ENCODE measurements at places on chromosomes 3 and 15.

DNA sequence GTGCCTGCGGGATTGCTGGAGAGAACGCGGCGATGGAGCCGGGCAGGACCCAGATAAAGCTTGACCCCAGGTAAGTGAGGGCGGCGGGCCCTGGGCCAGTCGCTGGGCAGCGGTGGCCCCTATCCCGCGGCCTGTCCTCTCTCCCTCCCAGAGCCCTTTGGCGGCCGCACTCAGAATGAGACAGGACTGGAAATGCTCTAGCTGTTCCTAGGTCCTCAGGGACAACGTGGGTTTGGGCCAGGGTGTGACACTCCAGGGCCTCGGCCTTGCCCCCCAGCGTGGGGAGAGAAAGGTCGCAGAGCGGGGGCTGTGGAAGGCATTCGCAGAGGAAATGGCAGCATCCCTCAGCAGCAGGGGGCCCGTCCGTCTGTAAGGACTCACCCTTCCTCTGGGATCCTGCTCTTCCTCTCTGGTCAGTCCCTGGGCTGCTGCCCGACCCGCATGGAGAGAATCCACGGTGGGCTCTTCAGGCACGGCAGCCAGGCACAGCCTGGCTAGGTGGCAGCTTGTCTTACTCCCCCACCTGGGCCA is 412 bp downstream of the SLC51A start:
- no peak overlapping the region for H3K27ac ChIP-seq
- 0 out of 2 replicates have a peak, but pooled peaks cover 2% of the 10 kb centered on the region for H3K4me1 ChIP-seq
- no peak for DNase-seq
- no peaks in the 10 kb centered on the region for H3K36me3 ChIP-seq

DNA sequence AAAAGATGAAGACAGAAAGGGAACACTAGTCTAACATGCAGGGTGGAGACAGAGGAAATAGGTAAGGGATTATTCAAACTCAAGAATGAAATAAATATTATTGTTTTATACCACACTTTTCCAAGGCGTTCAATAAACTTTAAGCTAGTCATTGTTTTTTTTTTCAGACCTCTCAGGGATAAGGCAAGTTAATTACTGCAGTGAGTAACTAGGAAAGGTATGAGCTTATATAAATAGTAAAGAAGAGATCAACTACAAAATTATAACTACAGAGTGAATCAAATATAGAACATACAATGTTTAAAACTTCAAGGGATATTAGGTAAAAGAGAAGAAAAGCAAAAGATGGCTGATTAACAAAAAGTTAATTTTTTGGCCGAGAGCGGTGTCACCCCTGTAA is 31.5 kb upstream of the XXYLT1 start:
- H3K4me1 ChIP-seq, result peaks cover 9% of the 10 kb centered on the region
- peaks cover 18% of the 10 kb centered on the region for H3K36me3 ChIP-seq
- H3K27ac ChIP-seq, result peak overlapping the region; percentile 45
- no peaks in the 10 kb centered on the region for H3K27me3 ChIP-seq
- DNase-seq, result peak; percentile 69
- H3K4me3 ChIP-seq, result no peak overlapping the region

GRCh38 chr3:134462331-134462941 is 23.3 kb downstream of the ANAPC13 start:
- no peaks in the 10 kb centered on the region for H3K36me3 ChIP-seq
- no peaks in the 10 kb centered on the region for H3K27me3 ChIP-seq
- peak; percentile 91 for DNase-seq
- no peak overlapping the region for H3K4me3 ChIP-seq
- peak overlapping the region; percentile 96 for H3K27ac ChIP-seq
- H3K4me1 ChIP-seq, result peaks cover 38% of the 10 kb centered on the region

DNA sequence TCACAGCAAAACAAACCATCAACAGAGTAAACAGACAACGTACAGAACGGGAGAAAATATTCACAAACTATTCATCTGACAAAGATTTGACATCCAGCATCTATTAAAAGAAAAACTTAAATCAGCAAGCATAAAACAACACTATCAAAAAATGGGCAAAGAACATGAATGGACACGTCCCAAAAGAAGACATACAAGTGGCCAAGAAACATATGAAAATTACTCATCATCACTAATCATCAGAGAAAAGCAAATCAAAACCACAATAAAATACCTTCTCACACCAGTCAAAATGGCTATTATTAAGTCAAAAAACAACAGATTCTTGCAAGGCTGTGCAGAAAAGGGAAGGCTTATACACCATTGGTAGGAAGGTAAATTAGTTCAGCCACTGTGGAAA is 13.7 kb upstream of the SERPINI2 start:
- H3K4me1 ChIP-seq, result no peaks in the 10 kb centered on the region
- no peaks in the 10 kb centered on the region for H3K36me3 ChIP-seq
- no peak for DNase-seq
- H3K27ac ChIP-seq, result no peak overlapping the region
